ENCODE measurements at places on chromosomes 3 and 15.

- no peak for DNase-seq
Observed at GRCh38 chr3:70744536-70744935, 432.1 kb upstream of the MDFIC2 start.

- DNase-seq: no peak
Observed at GRCh38 chr15:94858920-94859319, 627.6 kb downstream of the MCTP2 start.

GRCh38 chr3:89098173-89098572 lies 9.2 kb upstream of the EPHA3 start:
- DNase-seq: no peak

DNA sequence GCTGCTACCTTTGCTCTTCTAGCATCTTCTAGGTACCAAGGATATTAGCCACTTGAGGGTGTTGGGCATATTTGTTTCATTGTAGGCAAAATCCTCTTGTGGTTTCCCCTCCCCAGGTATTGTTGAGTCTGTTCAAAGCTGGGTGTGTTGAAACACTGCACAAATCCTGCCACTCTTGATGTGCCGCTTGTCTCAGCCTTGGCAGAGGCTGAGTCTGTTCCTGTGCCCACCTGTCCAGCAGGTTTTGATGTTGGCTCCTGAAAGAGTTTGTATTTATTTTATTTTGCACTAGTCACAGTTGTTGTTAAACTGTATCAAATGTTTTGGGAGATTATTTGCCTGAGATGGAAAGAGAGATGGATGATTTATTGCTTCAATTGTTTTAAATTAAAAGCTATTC lies 136.2 kb downstream of the USP13 start:
- no peak for DNase-seq

- no peak for DNase-seq
Observed at GRCh38 chr3:160720123-160720746, 35.8 kb upstream of the PPM1L start.

DNA sequence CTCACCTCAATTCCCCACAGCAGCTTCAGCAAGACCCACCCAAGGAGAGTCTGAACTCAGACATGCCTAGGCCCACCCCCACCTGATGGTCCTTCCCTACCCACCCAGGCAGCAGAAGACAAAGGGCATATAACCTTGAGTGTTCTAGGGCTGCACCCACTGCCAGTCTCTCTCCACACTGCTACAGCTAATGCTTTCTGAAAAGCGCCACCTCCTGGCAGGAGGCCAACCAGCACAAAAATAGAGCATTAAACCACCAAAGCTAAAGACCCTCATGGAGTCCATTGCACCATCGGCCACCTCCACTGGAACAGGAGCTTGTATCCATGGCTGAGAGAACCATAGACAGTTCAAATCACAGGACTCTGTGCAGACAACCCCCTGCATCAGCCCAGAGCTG lies 11.3 kb upstream of the RPL39L start:
- DNase-seq: peak; percentile 30

DNA sequence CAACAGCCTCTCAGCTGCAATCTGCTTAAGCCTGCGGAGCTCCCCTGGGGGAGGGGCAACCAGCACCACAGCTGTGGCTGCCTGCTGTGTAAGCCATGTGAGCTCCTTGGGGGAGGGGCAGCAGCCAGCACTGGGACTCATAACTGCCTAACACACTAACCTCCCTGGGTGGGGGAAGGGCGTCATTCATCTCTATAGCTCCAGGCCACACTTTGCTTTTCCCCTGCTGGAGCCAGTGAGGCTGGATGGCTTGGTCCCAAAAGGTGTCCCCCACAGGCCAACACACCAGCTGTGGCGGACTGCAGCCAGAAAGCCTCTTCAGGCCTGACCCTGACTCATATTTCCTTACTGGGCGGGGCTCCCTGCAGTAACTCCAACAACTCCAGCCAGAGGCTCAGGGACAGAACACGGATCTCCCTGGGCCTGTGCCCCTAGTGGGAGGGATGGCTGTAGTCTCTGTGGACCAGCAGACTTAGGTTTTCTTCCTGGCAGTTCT lies 129.8 kb downstream of the PPM1L start:
- DNase-seq: no peak

GRCh38 chr15:58222679-58223078 lies 84.5 kb downstream of the AQP9 start:
- no peak for DNase-seq
